Occipital lobe (tissue), 3 donors: ENCODE measurements at places on chromosomes 16 and 17.

GRCh38 chr17:47785538-47786123 is 36.0 kb downstream of the OSBPL7 start:
- no peak for DNase-seq

DNA sequence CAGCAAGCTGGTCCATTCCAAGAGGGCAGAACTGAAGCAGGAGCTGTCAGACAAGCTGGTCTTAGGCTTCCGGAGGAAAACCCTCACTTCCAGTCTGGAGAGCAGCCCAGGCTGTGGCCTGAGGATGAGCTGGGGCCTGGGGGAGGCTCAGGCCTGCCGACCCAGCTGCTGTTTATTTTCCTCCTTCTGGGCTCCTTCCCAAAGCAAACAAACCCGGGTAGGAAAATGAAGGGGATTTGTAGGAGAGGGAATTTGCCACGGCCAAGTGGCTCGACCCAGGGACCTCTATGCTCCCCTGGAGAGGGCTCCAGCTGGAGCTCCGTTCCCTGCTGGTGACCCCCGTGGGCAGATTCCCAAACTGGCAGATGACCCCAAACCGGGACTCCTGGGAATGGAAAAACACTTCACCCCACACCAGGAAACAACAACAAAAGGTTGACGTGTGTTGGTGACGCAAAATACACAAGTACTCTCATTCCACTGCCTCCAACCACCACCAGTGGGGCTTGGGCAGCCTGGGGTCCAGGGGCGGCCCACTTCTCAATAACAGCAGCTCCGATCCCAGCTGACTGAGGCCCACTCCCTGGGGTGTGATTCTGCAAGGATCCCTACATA is 8.8 kb downstream of the JUP start:
- DNase-seq: peak; percentile 15

DNA sequence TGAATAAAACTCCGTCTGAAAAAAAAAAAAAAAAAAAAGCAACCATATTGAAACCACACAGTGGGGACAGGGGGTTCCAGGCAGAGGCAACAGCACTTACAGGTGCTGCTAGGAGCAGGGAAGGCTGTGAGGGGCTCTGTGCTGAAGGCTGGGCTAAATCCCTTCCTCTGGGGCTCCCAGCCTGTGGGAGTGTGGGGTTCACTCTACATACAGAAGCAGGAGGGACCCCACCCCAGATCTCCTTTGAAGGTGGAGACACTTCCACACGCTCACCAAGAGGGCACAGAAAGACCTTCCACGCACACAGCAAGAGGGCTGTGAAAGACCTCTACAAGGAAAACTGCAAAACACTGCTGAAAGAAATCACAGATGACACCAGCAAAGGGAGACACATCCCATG is 53.9 kb downstream of the USP22 start:
- DNase-seq: no peak

GRCh38 chr16:69847643-69848042 is 85.5 kb downstream of the WWP2 start:
- DNase-seq: no peak

GRCh38 chr17:7843257-7843535 is 9.2 kb downstream of the KDM6B start:
- no peak for DNase-seq

DNA sequence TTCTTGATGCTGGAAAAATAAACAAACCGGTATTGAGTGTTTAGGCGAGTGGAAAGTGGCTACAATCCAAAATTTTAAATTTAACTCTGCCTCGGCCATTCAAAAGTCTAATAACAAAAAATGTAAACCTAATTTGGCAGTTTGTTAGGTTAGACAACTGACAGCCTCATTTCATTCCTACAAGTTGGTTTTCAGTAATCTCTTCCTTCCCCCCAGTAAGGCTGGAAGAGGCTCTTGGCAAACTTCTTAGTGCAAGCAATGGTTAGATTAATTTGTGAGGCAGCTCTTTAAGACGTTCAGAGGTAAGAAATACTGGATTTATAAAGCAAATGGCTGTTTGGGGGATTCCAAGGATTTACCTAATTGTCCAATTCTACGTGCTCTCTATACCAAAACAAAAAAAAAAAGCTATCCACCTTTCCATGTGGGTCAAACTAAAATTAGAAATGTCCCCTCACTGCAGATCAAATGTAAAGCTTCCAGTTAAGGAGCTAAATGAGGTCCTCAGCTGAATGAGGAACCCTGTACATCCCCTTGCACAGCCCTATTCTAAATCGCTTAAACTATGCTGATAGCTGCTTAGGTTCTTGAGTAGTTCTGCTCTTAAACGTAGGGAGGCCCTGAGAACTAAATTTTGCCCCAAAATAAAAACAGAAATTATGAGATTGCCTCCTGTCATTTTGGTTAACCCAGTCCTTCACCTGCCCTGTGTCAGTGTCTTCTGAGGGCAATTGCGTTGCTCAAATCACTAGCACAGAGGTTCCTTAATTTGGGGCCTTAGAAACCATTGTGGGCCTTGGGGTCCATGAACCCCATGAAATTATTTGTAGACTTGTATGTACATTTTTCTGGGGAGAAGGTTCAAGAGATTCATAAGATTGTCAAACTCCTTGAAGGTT is 2.9 kb downstream of the HEXIM1 start:
- no peak for DNase-seq

GRCh38 chr17:29091606-29092289 is 48.8 kb downstream of the PIPOX start:
- no peak for DNase-seq

- DNase-seq: peak; percentile 84
Observed at GRCh38 chr17:61862975-61863800, at the start of gene BRIP1. Gene BRIP1 (minus strand): TSS chr17:61863528. CDS start chr17:61861539, 1,989 bp downstream.

DNA sequence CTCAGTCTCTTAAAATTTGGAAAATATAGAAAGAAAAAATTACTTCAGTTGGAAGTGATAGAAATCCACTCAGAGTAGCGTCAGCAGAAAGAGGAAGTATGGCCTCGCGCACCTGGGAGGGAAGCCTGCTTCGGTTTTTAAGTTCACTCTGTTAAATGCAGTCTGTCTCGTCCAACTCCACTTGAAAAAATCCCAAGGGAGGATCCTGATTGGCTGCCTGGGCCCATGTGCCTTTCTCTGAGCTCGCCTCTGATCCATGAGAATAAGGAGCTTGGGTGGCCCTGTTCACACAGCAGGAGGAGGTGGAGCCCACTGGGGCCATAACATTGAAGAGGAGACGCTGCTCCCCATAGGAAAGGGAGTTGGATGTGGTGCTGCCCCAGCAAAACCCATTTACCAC is 40.7 kb downstream of the DNAJA2 start:
- no peak for DNase-seq

DNA sequence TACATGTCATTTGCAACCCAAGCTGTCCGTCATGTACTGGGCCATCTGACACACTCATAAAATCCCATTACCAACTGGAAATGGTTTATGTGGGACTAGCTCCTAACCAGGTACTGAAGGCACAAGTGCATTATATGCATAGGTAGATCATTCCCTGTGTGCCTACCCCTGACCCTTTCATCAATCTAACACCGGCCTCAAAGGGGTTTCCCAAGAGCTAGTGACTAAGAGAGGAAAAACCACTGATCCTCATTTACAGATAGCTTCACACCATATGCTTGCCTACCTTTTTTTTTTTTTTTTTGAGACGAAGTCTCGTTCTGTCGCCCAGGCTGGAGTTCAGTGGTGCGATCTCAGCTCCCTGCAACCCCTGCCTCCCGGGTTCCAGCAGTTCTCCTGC is 449.8 kb downstream of the SLC39A11 start:
- no peak for DNase-seq

GRCh38 chr17:17531156-17531555 is 35.0 kb upstream of the RASD1 start:
- no peak for DNase-seq

DNA sequence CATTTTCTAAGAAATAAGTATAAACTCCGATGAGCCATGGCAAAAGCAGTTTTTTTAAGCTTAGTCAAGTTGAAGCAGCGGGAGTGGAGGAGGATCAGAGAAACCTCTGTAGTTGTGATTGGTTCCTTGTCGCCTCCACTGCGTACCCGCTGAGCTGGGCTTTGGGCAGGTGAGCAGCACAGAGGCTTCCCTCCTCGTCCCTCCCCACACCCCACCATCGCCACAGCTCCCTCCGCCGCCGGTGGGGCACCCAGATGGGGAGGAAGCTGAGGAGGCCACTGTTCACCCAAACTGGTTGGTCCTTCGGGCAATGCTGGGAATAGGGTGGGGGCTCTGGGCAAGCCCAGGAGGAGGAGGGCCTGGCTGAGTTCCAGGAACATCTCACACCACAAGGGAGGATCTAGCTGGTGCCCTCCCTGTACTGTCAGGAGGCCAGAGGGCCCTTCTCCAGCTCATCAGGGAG is 5.2 kb upstream of the MRPL38 start:
- no peak for DNase-seq

DNA sequence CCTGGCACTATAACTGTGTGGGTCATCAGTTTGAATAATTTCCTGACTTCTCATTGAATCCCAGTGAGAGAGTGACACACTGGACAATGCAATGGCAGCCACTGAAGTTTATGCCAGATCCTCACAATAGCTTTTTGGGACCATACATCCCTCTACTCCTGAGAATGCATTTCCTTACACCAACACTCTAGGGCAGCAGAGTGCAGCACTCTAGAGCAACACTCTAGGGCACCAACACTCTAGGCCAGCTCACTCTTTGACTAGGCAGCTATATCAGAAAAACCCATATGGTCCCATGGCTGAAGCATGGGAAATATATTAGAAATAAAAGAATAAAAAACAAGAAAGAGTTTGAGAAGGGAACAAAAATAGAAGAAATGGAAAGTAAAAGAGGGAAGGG is 309.2 kb downstream of the MAP2K6 start:
- DNase-seq: no peak
